Endothelial cell (in vitro differentiated cells): ENCODE measurements at places on chromosomes 2 and 18.

GRCh38 chr2:217956586-217957457 lies 46.0 kb downstream of the TNS1 start:
- no peak for DNase-seq

DNA sequence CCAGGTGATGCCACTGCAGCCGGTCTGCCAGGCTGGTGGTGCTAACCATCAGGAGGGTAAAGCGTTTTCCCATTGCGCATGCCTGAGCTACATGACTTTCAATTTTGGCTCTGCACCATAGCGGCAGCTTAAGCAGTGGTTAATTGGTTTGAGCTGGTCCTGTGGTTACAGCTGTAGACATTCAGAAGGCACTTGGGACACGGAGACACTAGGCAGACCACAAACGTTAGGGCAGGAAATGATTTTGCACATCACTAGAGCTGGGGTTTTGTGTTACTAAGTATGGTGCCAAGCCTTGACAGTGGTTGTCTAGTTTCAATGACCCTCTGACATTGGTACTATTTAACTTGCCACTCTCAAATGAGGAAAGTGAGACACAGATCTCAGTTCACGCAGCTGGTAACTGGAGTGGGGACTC lies 28.9 kb upstream of the CNOT11 start:
- no peak for DNase-seq

DNA sequence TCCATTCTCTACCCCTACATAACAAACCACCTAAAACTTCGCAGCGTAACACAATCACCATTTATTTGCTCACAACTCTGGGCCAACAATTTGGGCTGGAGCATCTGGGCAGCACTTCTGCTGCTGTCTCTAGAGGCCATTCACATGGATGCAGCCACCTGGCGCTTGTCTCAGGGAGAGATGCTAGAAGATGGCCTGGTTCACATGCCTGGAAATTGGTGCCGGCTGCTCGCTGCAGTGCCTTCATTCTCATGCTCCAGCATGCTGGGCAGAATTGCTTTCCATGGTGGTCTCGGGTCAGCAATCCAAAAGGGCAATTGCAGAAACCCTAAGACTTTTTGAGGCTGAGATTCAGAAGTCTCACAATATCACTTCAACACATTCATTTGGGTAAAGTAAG lies 157.4 kb downstream of the SUCLG1 start:
- DNase-seq, result no peak

GRCh38 chr2:232549655-232550353 lies 553 bp downstream of the TIGD1 start:
- no peak for DNase-seq

- no peak for DNase-seq
These were observed 18.9 kb upstream of the PNPT1 start for GRCh38 chr2:55712477-55713060.

DNA sequence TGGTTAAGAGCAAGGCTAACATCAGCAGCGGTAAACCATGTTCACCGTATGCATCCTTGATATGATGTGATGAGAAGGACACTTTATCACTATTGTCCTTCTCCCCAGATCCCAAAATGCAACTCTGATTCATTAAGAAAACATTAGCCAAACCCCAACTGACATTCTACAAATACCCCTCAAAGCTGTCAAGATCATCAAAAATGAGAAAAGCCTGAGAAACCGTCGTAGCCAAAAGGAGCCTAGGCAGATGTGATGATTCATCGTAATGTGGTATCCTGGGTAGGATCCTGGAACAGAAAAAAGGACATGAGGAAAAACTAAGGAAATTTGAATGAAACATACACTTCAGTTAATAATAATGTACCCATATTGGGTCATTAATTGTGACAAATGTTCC lies 67.3 kb upstream of the ST6GAL2 start:
- no peak for DNase-seq

- DNase-seq, result no peak
These were observed 40.5 kb upstream of the BMP10 start for GRCh38 chr2:68911709-68912108.

- DNase-seq, result no peak
These were observed 293.1 kb upstream of the HDAC4 start for GRCh38 chr2:239693761-239694415.

GRCh38 chr18:37343542-37343851 lies 222.1 kb downstream of the CELF4 start:
- no peak for DNase-seq
